Stromal cell of bone marrow (primary cell): ENCODE measurements at places on chromosomes 11 and 22.

DNA sequence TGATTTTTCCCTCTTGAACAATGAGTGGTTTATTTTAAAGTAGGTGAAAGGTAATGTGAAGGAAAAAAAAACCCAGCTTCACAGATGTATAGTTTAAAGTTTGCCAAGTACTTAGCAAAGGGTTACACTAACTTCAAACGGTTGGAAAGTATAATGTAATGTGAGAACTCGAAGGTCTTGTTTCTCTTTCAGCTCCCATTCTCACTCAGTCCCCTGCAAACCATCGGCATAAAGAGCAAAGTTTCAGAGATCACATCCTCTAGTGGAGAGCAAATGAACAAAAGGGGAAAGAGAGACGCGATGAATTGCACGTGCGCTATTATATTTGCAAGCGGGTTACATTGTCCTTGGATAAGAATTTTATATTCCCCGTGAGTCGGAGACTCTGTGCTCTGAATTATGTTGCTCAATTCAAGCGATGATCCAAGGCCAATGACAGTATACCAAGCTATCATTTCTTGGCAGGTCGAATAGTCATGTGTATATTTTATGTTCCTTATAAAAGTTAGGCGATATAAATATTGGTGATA, 37.6 kb upstream of the BIRC3 start:
- DNase-seq: no peak

DNA sequence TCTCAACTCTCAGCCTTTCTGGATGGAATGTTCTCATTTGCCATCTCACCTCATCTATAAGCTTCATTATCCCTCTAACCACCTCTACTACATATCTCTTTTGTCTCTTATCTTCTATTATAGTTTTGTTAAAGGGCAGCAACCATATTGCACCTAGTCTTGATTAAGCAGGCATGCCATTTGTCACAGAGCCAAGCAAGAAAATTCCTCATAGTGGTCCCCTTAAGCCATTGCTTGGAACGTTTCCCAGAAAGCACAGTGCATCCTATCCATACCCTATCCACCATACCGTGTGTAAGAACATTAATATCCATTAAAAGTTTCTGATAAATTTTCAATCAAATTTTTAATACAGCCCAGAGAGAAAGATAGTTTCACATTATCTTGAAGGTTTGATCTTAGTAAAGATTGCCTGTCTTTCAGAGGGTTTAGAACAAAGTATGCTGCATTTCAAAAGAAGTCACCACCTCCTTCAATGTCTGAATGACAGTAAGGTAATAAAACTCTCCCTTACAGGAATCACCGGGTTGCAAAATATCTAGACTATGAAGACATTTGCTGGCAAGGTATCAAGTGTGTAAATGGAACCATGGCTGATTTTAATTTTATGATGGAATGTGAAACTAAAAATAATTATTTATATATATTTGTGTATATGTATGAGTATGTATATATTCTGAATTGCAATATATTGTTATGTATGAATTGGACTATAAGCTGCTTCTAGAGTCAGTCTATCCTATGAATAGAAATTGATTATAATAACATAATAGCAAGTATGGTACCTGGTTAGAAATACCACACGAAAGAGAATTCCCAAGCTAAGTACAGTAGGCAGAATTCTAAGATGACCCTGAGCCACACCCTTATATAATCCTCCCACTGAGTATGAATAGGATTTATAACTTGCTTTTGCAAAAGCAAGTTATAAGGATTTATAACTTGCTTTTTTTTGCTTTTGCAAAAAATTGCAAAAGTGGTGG, 1296.3 kb downstream of the LRRC4C start:
- DNase-seq: no peak

DNA sequence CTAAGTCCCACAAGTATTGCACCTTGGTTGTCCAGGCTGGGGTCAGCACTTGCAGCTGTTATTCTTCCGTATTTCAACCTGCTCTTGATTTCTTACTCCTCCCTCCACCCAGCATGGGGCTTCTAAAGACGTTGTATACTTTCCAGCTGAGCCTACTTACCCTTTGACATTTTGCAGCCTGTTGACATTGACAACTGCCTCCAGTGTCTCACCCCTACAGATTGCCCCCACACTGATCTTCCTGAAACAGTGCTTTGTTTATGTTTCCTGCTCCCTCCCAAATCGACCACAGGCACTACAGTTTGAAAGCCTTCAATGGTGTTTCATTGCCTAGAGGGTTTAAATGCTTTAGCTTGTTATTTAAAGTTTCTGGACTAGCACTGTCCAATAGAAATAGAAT, 56.6 kb downstream of the FAM83F start:
- no peak for DNase-seq

DNA sequence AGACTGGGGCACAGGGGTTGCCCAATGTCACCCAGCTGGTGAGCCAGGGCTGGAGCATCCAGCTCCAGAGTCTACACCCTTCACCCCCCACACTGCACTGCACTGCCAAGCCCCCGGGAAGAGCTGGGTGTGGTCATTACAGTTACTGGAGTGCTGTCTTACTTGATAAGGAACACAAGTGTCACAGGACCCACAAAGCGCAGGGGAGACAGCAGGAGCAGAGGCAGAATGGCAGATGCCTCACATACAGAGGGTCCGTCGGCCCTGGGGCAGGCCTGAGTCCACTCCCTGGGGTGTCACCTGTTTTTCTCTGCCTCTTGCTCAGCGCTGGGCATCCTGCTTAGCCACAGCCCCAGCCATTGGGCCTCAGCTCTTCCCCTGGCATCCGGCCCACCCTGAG, 7.7 kb downstream of the IL2RB start:
- no peak for DNase-seq

DNA sequence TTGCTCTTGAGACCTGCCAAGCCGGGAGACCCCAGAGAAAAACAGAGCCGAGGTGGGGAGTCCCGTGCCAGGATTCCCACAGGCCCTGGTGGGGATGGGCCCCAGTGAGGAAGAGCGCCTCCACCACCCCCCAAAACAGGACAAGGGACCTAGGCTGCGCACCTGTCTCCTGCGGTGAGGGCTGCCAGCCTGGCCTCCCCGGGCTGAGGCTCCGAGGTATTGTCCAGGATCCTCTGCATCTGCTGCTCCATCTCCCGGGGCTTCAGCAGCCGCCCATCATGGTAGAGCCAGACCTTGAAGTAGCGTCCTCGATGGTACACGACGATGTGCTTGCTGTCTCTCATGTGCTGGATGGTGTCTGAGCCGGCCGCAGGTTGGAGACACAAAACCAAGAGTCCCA, 33.3 kb upstream of the TESMIN start:
- no peak for DNase-seq

- no peak for DNase-seq
Observed at GRCh38 chr22:48923996-48924395, 903.7 kb downstream of the BRD1 start.

- DNase-seq: no peak
Observed at GRCh38 chr11:121587182-121587581, 134.4 kb upstream of the SORL1-AS1 start.

DNA sequence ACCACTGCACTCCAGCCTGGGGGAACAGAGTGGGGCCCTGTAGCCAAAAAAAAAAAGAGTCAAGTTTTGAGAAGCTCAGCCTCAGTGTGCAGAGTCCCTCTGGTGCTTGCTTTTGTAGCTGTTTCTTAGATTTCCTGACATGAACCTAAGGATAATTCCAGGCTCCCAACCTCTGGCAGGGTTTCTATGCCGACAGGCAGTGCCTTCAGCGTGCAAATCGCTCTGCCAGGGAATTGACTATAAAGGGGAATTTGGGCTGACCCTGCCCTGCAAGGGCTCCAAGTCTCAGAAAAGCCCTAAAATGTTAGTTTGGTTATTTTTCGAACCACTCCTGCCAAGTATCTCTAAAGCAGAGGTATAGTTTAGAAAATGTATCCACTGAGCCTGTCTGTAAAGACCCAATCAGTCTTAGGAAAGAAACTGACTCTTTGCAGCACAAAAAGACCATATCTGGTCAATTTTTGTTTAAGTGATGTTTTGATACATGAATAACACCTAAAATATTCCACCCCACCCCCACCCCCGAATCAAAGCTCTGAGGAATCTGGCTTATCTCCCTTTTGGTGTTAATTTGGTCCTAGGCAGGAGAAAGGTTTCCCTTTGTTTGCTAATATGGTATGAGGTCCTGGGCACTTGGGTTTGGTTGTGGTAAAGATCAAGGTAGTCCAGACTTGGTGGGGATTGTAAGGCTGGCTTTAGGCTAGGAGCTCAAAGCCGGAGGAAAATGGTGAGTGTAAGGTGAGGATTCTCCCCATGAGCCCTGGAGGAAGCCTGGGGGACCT, 49.7 kb downstream of the ANO1 start:
- DNase-seq: no peak

DNA sequence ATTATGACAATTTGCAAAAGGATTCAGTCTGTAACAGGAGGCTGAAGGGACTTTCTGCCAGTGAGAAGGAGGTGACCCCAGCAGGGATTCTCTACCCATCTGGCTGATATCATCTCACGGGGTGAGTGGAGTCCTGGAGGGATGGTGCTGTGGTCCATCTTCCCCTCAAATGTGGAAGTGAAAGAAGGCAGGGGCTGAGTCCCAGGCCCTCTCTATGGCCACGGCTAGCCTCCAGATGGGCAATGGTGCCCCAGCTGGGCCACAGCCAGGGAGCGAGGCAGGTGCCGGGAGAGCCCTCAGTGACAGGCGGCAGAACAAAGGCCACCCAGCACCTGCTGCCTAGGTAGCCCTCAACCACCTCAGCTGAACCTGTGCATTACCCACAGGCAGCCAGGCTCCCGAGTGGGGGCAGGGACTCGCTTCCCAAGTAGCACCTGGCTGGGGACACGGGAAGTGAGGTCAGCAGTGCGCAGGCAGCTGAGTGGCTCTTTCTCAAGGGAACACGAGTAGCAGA, 6.7 kb downstream of the NECTIN1 start:
- no peak for DNase-seq

DNA sequence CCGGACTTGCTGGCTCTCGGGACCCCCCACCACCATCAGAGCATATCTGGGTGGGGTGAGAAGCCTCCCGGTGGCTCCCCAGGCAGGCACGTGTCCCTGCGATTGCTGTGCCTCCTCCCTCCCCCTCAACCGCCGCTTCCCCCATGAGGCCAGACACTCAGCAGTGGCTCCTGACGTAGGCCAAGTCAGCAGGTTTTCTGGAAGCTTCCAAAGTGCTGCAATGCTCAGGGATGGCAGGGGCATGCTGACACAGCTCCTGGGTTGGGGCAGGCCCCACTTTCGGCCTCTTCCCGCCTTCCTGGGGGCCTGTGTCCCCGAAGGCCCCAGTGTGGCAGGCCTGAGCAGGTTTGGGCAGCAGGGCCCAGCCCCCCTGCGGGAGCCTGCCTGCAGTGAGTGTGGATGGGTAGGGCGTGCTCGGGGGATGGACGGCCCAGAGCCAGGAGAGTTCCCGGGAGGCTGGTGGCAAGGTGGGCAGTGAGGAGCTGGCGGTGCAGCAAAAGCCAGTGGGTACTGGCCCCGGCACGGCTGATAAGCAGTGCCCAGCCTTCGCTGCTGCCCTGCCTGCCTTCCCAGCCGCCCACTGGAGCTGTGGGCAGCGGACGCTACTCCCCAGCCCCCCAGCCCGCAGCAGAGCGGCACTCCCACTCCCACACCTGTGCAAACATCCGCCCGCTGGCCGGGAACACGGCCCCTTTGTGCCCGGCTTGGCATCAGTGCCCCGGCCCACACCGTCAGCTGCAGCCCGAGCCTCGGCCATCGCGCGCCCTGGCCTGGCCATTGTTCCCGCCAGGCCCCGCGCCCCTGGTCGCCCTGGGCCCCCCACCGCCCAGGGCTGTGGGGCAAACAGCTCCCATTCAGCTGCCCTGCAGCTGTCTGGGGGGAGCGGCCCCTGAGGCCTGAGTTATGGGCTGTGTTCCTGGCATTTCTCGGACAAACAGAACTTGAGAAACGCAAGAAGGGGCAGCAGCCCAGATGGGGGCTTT, 125.0 kb downstream of the KCNQ1OT1 start:
- DNase-seq: no peak

- no peak for DNase-seq
Observed at GRCh38 chr11:85279267-85279666, 347.9 kb downstream of the DLG2 start.

- DNase-seq: no peak
Observed at GRCh38 chr11:121048464-121049233, 24.7 kb downstream of the TBCEL start.

DNA sequence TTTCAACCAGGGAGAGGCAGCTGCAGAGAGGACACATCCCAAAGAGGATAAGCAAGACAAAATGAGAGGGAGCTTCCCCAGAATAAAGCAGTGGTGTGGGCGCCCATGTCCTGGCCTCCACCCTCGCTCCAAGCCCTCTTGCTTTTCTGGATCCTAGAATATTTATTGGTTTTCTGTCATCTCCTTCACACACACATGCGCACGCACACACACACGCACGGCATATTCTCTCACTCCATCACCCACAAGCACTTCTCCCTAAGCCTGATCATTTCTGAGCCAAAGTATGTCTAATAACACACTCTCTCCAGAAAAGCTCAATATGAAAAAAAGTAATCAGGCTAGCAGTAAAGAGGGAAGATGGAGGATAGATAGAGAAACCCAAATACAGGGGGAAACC, 7.6 kb downstream of the IGSF9B start:
- no peak for DNase-seq

DNA sequence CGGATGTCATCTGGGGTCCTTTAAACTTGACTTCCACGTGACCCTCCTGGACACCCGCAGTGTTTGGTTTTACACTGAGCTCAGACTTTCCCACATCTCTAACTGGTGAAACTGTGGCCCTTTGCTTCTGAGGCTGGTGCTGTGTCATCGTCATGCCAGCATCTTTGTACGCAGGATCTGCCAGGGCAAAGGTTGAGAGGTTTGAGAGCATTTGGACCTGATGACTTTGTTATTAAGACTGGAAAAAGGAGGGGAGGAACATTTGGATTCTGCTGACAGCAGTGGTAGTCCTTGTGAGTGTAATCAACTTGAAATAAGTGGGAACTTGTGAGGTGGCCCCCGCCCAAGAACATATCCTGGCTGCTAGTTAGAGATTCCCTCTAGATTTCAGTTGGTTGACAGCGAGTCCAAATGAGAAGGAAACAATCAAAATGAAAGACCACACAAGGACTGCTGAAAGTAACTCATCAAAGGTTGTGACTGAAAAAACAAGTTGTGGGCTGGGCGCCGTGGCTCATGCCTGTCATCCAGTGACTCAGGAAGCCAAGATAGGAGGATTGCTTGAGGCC, 102.5 kb downstream of the KIAA1671 start:
- no peak for DNase-seq

GRCh38 chr11:7673724-7674434, 579 bp upstream of the CYB5R2 start:
- DNase-seq: no peak

GRCh38 chr11:101438126-101438525, 145.7 kb downstream of the TRPC6 start:
- DNase-seq: no peak
